CD4-positive, alpha-beta T cell treated with Interferon gamma for 1 hour (primary cell): ENCODE measurements at places on chromosomes 11 and 22.

GRCh38 chr11:65152122-65152521, 17.8 kb upstream of the SYVN1 start:
- DNase-seq, result no peak

DNA sequence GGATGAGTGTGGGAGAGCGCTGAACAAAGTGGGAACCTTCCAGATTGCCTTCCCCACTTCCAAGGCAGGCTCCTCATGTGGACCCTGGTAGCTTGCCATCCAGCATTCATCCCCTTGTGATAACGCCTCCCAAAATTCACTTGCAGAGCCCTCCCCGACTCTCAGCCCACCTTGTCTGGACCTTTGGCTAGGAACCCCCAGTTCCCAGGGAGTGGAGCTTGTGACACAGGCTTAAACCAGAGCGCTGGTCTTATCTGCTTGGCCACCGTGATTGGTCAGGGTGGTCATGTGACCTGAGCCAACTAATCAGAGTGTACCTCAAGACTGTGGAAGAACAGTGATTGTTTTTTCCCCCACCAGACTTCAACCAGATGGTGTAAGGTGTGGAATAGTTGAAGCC, 9.6 kb upstream of the SLC35C1 start:
- DNase-seq, result no peak

DNA sequence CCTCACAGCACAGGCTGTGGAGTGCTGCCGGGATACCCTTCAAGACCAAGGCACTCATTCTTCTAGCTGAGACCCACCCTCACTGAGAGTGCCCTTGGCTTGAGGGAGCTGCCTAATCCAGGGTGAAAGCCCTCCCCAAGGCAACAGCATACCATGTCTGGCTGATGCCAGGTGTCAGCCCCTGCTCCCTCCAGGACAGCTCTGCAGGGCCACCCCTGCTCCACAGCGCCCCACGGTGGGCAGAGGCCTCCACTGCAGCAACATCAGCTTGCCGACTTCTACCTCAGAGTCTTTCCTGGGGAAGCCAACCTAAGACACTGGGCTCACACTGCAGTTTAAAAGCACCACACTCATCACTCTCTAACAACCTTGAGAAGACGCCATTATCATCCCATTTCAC, 29.0 kb downstream of the TTLL1 start:
- peak; percentile 19 for DNase-seq

- no peak for DNase-seq
Observed at GRCh38 chr11:126592496-126593410, 237.3 kb downstream of the ST3GAL4 start.

GRCh38 chr11:47768101-47768612, 1.0 kb upstream of the FNBP4 start:
- DNase-seq, result peak; percentile 13

- no peak for DNase-seq
Observed at GRCh38 chr11:117620086-117620485, 176.9 kb downstream of the DSCAML1 start.

DNA sequence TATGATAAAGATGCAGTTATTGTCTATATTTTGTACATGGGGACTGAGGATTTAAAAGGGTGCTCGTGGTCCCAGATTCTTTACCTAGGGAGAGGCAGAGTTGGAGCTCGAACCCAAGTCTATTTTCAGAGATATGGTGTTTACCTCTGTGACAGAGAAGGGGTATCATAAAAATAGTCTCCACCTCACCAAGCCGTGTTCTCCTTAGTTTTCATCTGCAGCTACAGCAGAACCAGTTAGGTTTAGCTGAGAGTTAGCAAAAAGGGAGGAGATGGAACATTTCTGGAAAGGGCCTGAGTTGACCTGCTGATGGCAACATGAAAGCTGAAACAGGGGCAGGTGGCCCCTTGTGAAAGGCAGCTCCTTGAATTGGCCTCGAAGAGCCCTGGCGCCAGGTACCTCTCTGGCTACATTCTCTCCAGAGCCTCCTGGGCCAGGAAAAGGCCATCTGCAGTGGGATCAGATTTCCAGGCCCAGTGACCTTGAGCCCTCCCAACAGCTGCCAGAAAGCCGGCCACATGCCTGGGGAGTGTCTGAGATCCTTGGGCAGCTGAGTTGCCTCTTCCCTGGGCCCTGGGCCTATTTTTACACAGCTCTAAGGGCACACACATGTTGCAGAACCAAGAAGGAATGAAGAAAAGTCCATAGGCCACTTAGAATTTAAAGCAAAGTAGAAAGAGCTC, 136.6 kb downstream of the NAV2 start:
- no peak for DNase-seq

GRCh38 chr22:50578776-50579310, 616 bp upstream of the CPT1B start:
- DNase-seq, result no peak

GRCh38 chr22:24112188-24112587, 69.1 kb upstream of the SUSD2 start:
- no peak for DNase-seq

DNA sequence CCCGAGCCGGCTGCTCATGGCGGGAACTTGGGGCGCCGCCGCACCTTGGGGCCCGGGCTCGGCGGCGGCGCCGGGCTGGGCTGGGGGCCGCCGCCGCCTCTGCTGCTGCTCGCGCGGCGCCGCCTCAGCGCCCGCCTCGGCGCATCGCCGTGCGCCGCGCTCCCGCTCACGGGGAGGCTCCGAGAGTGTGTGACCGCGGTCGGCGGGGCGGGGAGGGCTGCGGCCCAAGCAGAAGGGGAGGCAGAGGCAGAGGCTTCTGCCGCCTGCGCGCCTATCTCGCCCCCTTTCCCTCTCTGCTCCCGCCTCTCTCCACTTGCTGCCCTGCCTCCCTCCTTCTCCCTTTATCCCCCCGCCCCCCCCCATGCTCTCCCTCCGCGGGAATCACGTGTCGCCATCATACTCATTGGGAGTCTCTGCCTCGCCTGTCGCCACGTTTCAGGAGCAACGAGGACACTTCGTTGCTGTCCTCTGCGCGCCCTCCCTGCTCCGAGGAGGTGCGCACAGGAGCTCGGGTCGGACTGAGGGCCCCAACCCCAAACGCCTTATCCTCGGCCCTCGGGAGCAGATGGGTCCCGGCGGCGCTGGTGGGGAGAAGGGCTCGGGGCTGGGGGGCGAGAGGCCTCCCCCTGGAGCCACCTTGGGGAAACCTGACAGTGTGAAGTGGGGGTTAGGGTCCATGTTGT, at the start of gene GUCY1A2:
TSS of gene GUCY1A2 (minus strand) at position 258 of the 683 bp plus-strand sequence. CDS start 421 bp downstream, outside the sequence.
- DNase-seq, result no peak

GRCh38 chr22:42973536-42973881, 41.4 kb downstream of the PACSIN2 start:
- no peak for DNase-seq

GRCh38 chr11:117819096-117820040, 5.2 kb downstream of the FXYD2 start:
- peak; percentile 49 for DNase-seq

DNA sequence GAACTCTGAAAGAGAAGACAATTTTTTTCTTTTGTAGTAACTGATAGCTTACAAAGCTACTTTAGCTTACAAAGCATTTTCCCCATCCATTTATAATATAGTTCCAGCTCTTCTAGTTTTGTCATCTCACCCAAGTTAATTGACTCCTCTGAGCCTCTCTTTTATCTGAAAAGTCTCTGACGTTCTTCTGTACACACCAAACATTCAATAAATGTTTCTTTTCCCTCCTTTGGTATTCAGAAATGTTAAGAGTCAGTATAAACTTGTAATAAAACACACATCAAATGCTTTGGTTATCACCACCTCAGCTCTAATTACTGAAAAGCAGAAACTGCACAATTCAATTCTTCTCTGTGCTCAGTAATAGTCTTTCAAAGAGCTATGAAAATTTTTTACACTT, 5.9 kb downstream of the CCDC90B start:
- no peak for DNase-seq

DNA sequence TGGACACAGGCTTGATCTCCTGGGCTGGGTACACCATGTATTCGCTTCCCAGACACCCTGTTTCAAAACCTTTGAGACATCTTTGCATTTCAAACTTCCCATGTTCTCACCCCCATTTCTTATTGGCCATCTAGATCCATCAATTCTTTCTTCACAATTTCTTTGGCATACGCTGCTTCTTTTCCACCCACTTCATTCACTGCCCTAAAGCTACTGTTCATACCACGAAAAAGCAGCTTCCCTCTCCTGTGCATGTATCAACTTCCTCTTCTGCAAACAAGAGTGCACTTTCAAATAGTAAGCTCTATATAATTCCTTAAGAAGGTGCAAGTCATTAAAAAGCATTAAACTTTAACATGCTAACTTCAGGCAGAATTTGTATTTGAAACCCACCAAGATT, 21.4 kb downstream of the UVRAG start:
- no peak for DNase-seq

- no peak for DNase-seq
Observed at GRCh38 chr11:11552529-11553087, 69.2 kb downstream of the GALNT18 start.

DNA sequence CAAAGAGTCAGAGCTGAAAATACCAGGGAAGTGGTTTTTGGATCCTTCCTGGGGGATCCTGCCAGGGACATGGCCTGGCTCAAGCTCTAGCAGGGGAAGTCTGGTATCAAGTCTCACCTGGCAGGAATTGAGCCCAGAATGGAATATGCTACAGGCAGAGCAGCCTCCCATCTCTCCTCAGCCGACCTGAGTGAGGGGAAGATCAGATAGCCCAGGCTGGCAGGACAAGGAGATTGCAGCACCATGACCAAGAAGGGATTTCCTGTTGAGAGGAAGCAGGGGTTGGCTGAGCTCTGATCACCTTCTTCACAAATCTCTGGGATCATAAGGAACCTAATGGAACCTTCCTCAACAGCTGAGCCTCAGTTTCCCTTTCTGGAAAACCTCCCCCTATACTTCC, 13.0 kb downstream of the OAF start:
- DNase-seq, result no peak

DNA sequence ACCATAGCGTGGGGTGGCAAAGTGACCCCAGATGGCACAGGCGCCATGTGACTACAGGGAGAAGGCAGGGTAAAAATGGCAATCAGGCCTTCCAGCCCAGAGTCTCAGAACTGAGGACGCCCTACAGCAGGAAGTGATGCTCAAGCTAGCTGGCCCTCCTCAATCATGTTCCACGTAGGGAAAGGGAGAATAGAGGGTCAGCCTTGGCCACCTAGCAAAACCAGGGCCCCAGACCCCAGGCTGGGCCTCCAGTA, 978 bp upstream of the ANKRD13D start:
- DNase-seq, result no peak

DNA sequence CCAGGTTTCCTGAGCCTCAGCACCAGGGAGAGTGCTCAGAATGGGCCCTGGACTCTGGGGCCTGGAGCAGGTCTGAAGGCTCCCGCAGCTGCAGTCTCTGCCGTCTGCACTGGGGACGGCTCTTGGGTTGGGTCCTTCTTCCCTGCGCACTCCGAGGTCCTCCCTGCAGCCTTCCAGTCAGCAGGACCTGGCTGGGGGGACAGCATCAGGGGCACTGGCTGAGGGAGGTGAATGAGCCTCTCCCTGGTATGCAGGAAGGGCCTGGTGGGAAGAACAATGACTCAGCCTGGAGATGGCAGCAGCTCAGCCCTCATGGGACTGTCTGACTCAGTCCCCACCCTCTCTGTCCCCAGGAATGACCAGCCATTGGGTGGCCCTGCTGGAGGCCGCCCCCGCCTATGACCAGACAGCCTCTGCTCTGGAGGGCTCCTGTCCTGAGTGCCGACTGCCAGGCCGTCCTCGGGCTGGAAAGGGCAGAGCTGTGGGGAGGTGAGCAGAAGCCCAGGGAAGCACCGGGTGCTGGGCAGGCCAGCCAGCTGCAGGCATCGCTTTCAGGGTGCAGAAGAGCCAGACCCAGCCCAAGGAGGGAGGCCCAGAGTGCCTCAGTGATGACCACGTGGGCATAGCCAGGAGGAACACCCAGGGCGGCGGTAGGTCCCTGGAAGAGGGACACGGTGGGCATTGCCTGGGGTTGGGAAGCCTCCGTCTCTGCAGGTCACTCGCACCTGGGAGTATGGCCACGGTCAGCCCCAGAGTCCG, 455.0 kb downstream of the BRD1 start:
- DNase-seq, result no peak

- DNase-seq, result no peak
Observed at GRCh38 chr22:37507731-37508130, 11.5 kb downstream of the CARD10 start.

- peak; percentile 48 for DNase-seq
Observed at GRCh38 chr11:69088676-69089146, 40.0 kb downstream of the TPCN2 start.

DNA sequence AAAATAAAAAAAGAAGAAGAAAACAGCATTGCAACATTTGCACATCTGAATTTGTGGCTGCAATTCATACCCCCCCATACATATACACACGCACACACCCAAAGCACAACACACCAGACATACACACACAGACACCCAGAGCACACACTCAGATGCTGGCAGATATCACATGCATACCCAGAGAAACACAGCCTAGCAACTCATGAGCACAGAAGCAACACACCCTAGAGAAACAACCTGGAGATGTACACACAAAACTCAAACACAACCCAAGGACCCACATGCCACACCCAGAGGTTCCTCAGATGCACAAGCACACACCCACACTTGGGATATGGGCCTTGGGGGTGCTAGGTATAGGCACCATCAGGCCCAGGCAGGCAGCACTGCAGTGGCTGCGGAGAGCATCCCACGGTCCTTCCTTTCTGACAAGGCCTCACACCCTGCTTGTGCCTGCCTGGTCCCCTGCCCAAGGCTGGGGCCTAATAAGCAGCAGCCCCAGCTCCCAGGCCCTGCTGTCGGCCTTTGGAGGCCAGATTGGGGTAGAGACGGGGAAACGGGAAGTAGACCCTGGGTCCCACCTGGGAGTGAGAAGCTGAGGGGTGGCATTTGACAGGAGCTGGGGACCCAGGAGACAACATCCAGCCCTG, 3.1 kb downstream of the CST6 start:
- DNase-seq, result no peak

DNA sequence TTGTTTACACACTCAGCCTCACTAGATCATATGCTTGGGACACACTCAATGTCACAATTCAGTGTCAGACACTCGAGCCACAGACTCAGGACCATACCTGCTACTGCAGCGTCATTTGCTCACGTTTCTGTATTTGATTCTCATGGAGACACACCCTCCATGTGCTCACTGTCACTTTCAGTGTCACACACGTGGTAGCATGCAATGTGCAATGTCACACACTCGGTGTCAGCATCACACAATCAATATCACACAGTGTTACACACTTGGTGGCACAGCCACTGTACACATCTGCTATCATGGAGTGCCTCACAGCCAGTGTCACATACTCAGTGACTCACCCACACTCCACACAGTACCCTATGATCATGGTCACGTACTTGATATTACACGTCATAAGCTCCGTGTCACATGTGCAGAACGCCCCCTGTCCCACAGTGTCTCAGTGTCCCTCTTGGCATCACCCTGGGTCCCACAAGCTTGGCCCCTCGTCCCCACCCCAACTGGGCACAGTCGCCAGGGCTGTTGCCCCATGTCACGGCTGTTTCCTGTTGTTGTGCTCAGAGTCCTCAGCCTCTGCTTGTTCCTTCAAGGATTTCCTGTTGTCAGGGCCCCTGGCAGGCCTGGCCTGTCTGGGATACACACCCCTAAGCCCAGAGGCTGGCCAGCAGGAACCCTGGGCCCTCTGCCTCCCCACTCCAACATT, 49.6 kb downstream of the PDE2A start:
- DNase-seq, result peak; percentile 7

- DNase-seq, result no peak
Observed at GRCh38 chr11:17607591-17608570, 60.8 kb downstream of the OTOG start.

- DNase-seq, result no peak
Observed at GRCh38 chr11:117799634-117800033, 2.6 kb upstream of the DSCAML1 start.

- no peak for DNase-seq
Observed at GRCh38 chr11:73230931-73231330, 12.8 kb downstream of the P2RY2 start.
